Posterior cingulate gyrus (tissue), 11 donors: ENCODE measurements at places on chromosomes 16 and 17.

DNA sequence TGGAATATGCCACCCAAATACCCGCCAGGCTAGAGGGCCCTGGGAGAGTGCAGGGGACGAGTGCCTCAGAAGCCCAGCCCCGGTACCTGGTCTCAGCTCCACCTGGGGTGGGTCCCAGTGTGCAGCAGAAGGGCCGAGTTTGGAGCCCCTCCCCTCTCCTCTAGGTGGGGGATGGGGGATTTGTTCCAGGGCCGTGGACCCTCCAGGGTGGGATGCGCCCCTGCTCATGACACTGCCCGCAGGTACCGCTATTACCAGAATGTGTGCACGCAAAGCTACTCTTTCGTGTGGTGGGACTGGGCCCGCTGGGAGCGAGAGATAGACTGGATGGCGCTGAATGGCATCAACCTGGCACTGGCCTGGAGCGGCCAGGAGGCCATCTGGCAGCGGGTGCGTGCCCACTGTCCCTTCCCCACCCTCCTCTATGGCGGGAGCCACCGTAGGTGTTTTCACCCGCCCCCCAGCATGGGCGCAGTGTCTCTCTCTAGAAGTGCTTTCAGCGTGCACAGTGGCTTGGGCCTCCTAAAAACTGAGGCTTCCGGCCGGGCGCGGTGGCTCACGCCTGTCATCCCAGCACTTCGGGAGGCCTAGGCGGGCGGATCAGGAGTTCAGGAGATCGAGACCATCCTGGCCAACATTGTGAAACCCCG lies 1.2 kb downstream of the NAGLU start:
- no peak for DNase-seq

- no peak for DNase-seq
Measured at GRCh38 chr17:79620207-79621038, 9.6 kb upstream of the RBFOX3 start.

DNA sequence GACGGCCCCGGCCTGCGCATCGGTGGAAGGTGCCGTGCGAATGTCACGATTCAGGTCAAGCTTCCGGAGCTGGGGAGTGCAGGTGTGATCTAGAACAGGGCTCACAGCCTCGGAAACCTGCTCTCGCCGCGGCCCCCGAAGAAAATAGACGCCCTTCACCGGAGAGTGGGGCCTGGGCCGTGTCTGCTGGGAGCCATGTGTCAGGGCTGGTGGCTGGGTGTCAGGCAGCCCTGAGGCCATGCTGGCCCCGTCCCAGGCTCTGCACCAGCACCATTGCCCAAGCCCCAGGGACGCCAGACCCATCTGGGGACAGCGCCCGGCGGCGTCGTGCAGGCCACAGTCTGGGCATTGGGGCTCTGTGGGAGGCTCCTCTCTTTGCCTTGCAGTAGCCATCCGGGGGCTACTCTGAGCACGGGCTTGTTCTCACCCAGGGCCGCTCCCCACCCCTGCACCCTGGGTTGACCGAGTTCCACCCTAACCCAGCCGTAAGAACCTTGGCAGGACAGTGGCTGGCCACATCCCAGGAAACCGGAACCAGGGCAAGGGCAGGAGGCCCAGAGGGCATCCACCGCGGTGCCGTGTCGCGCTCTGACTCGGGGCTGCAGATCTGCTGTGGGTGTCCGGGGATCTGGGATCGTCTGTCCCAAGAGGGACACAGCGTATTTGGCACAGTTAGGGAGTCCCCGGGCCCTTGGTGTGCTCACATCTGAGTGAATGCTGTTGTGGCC lies 5.3 kb upstream of the NUDT16L1 start:
- DNase-seq, result no peak

GRCh38 chr16:64878940-64879339 lies 242.9 kb downstream of the CDH11 start:
- DNase-seq, result no peak

GRCh38 chr16:19502395-19503131 lies 19.3 kb downstream of the GDE1 start:
- DNase-seq, result peak; percentile 78

- DNase-seq, result no peak
Measured at GRCh38 chr16:27463741-27464591, 62.0 kb downstream of the IL21R start.

DNA sequence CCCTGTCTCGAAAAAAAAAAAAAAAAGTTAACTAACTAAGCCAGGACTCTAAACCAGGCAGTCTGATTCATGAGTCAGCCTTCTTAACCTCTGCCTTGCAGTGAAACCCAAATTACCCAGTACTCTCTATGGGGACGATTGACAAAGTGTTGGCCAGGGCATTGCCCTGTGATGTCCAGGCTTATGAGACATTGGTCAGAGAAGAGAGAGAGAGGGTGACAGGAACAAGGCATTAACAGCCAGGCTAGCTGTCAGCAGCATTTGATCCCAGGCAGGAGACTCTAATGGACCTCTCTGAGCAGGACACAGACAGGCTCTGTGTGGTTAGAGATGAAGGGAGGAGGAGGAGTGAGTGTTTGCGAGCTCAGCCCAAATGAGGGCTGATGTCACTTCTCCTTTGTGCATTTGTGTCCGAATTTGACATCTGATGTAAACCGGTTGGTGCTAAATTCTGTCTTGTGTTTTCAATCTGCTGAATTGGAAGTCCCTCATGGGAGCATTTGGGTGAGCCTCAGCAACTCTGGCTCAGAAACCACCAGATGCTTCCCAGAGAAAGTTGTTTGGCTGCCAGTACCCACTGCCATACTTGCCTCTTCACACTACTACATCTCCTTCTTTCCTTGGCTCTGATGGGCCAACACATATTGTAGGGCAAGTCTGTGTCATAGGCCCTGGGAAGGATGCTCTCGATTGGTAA lies 4.3 kb upstream of the MYL4 start:
- no peak for DNase-seq

- no peak for DNase-seq
Measured at GRCh38 chr16:50323335-50324011, 45.3 kb downstream of the BRD7 start.

- no peak for DNase-seq
Measured at GRCh38 chr17:13337864-13338371, 263.8 kb downstream of the HS3ST3A1 start.

DNA sequence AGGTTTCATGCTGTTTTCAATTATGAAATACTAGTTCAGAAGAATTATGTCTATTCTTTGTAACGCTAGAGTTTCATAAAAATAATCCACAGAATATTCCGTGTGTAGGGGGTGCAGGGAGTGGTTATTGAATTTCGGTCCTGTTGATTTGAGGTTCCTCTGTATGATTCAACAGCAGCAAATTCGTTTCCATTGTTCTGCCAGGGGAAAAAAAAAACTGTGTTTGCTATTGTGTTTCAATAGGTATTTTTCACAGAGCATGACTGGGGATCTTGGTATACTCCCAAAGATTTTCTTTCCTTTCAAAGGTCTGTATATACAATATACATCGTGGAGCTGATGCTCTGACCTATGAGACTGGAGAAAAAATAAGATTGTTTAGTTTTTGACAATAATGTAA lies 15.8 kb downstream of the SHISA9 start:
- no peak for DNase-seq

DNA sequence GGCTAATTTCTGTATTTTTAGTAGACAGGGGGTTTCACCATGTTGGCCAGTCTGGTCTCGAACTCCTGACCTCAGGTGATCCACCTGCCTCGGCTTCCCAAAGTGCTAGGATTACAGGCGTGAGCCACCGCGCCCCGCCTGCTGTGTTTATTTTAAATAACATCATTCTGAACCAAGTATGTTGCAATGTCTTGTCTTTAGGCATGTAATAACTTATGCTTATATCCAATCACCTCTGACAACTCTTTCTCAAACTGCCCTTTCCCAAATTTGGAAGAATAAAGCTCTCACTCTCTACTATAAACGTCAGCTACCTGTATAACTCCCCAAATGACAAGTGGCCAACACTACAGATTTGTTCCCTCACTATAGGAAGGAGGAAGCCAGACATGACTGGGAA lies 103.1 kb upstream of the FA2H start:
- no peak for DNase-seq

- DNase-seq, result no peak
Measured at GRCh38 chr16:86100205-86101136, 201.5 kb downstream of the IRF8 start.

DNA sequence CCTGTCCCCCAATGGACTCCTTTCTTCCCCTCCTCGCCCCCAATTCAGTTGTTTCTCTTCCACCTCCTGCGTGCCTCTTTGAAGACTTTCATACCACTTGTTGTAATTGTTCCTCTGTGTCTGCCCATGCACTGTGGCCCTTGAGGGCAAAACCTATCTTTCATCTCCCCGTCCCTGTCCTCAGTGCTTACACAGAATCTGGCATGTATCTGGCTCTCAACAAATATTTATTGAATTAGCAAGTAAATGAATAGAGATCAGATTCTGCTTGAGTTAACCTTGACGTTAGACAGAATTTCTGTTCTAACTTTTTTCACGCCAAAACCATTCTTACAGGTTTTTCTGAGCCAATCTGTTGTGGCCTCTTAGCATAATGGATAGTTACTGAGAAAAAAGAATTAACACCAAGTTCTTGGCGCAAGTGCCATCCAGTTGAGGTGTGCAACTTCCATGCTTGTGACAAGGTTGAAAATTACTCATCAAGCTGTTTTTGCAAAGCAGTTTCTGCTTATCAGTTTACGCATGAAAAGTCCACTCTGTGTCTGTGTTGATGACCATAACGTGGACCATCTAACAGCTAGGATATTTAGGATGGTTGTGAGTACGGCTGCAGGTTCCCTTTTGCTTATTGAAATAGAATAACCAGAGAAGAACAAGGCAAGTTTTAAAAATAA lies 215.1 kb downstream of the PRKCA start:
- no peak for DNase-seq

- DNase-seq, result no peak
Measured at GRCh38 chr17:73788111-73788510, 143.9 kb upstream of the SDK2 start.

GRCh38 chr16:76121636-76122035 lies 155.6 kb upstream of the CNTNAP4 start:
- DNase-seq, result no peak

DNA sequence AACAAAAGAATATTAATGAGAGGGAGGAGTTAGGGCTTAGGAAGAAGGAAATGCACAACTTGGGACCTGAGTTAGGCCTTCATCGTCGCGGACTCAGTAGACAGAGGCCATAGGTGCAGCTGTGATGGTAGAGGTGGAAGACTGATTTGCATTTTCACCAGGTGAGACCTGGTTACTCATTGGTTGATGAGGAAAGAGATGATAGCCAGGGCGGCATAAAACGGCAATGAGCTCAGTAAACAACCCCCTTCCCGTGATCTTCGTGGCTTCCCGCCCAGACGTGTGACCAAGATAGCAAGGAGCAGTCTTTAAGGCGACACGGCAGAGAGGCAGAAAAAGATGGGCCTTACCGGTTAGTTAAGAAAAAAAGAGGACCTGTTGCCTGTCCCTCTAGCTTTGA lies at the start of gene TMC5:
TMC5 (plus strand) TSS at position 244 of the 400 bp plus-strand sequence. CDS start 22,156 bp downstream, outside the sequence.
- DNase-seq, result no peak

- DNase-seq, result no peak
Measured at GRCh38 chr17:76997981-76998531, 129.9 kb downstream of the MGAT5B start.

DNA sequence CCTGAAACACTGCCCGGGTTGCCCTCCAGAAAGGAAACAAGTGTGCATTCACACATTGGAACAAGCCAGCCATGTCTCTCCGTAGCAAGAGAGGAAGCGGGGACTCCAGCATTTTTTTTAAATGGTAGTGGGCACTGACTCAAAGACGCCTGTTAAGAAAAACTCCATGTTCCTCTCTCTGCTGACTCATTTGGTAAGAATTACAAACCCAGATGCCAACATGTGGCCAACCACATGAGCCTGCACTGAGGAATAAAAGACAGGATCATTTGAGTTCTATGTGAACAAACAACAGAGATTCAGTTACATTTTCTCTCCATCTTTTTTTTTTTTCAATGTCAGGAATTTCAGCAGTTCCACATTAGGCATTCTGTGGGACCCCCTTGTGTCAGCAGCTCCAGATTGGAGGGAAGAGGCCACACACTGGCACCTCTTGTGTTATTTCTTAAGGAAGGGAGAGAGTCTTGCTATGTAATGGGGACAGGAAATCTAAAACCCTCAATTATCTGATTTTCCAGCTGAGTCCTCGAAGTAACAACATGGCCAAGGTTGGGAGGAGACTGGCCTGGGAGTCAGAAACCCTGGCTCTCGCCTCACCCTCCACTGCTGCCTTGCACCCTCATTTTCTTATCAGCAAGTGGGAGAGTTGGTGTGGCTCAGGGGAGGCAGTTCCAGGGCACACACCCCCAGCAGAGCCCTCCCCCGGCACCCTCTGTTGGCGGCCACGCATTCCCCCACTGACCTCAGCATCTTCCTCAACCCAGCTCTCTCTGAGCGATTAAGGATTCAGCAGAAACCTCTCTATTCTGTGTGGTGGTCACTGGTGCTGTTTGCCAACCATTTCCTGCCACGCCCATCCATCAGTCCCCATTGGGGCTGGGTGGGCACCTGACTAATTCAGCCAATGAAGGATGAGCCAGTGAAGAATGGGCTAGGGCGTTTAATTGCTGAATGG lies 173.0 kb downstream of the FOXL1 start:
- DNase-seq, result no peak

GRCh38 chr16:24347556-24347955 lies 91.4 kb downstream of the CACNG3 start:
- DNase-seq, result no peak

DNA sequence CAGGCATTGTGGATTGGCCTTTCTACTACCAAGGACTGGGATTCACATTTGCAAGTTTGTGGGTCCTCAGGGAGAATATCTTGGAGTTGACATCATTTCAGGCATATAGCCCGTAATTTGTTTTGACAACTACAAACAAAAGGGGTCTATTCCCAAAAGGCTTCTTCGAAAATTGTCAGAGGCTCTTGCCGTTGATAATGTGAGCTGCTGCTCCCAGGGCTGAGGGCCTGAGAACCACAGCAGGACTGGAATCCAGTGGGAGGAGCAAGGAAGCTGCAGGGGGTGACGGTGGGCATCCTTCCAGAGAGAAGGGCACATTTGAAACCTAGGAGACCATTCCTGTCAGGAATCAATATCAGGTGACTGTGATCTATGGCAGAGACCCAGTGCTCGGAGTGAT lies 761.6 kb upstream of the RBFOX1 start:
- DNase-seq, result no peak

DNA sequence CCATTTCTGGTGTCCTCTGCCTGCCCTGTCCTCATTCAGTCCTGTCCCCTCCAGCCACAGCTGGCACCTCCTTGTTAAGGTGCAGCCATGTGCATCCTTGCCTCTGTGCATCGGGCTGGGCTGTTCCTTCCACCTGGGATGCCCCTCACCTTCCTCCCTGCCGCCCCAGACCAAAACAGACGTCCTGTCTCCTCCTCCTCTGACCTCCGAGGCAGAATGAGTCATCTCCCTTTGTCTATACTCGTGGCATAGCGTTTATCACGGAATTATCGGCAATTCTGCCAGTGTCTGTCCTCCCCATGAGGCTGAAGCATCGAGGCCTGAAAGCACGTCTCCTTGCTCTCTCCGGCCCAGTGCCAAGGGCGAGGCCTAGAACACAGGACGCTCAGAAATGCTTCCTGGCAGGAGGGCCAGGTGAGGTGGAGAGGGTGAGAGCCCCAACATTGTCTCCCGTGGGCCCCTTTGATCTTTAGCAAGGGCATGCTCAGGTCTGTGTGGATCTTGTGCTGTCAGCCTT lies 4.6 kb downstream of the RAI1 start:
- DNase-seq, result no peak

GRCh38 chr17:50117202-50118051 lies 12.5 kb downstream of the SAMD14 start:
- peak; percentile 45 for DNase-seq

- DNase-seq, result no peak
Measured at GRCh38 chr17:27868565-27868964, 24.6 kb downstream of the LYRM9 start.

GRCh38 chr16:81514041-81514559 lies 69.5 kb downstream of the CMIP start:
- peak; percentile 57 for DNase-seq
